ENCODE measurements at places on chromosomes 13 and 19.

GRCh38 chr19:7789447-7789846 is 26.4 kb downstream of the CLEC4M start:
- no peak for DNase-seq

DNA sequence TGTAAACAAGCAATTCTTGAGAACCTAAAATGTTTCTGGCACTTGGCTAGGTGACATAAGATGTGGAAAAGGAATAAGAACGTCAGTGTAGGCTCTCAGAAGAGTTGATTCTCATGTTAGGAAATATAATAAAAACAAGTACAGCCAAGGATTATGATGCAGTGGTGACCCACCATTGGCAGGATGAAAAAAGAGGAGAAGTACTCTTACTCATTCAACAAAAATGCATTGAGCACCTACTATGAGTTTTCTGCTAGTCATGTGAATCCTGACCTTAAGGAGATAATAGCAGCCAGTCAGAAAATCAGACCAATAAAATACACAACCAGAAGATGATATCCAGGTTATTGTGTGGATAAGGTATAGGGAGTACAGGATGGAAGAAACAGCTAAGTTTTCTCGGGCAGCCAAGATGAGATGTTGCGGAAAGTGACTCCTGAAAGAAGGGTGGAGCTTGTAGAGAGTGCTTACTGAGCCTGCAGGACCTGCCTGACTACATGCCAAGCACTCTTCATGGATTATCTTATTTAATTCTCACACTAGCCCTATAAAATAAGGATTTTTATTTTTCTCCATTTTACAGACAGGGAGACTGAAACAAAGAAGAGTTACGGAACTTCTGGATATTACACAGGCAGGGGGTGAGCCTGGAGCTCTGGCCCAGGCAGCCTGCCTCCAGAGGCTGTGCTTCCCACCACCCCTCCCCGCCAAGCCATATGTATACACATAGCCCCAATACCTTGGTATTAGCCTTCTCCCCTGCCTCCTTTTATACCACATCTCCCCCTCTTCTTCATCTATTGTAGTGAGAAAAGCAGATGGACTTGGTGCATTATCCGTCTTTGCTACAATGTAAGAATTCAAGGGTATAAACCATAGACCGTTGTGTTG is 58.0 kb downstream of the TGDS start:
- no peak for DNase-seq

DNA sequence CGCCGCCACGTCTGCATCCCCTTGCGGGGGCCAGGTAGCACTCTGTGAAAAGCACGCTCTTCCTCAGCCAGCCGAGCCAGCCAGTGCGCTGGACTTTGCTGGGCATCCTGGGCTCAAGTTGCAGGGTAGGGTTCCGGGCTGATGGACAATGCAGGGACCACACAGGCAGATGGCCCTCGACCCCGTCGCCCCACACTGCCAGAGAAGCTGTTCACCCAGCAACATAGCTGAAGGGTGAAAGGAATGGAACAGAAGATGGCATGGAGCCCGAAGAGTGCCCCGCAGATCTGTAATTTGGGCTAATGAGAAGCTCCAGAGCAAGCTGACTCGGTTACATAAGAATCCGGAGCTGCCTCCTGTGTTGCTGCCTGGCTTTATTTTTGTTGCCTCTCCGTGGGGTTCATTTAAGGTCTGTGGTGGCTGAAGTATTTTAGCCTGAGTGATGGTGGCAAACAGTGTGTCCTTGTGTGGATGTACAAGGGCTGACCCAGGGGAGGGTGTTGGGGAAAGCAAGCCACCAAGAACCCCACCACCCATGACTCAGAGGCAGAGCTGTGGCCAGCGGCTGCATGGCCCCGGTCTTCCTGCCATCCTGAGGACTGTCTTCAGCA is 105.8 kb downstream of the SOX1 start:
- DNase-seq, result no peak

GRCh38 chr13:51479199-51479523 is 26.3 kb upstream of the INTS6 start:
- DNase-seq, result no peak

All from stimulated activated CD4-positive, alpha-beta T cell treated with anti-CD3 and anti-CD28 coated beads, Interleukin-4, amount 100 ng/mL, for 48 hours (primary cell).